ENCODE measurements at places on chromosomes 12 and 14. TPM values are rescaled to one million over a fixed set of nuclear protein-coding genes. Genes with fewer than 3 reads are reported as not detected.

- DNase-seq: no peak
Measured at GRCh38 chr14:78904094-78904493, 733.9 kb downstream of the NRXN3 start.

GRCh38 chr12:55729819-55730818 is 1.3 kb upstream of the CD63 start:
- no peak for DNase-seq

- no peak for DNase-seq
Measured at GRCh38 chr12:130280742-130281141, 56.9 kb upstream of the PIWIL1 start.

DNA sequence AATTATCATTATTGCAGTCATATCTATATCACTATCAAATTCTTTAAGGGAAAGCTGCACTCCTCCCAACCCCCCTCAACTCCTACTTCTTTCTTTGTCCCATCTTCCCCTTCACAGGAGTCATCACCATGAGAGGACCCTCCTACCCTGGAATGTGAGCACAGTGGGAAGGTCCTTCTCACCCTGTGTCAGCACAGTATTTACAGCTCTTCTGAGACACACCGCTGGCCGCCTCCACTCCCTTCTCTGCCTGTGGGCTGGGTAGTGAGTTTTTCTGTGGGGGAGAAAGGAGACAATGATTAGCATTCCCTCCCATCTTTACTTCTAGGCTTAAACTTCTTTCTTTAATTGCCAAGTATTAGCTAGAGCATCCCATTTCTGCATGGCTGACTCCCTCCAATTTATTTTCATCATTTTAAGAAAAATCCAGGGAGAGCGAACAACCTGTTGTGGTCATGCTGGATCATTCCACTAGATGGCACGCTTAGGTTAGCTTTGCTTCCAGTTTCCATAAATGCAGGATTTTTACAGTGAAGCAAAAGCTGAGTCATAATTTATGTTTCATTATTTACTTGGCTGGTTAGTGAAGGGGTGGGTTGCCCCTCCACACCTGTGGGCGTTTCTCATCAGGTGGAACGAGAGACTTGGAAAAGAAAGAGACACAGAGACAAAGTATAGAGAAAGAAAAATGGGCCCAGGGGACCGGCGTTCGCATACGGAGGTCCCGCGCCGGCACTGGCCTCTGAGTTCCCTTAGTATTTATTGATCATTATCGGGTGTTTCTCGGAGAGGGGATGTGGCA is 188.5 kb downstream of the ALX1 start:
- no peak for DNase-seq

DNA sequence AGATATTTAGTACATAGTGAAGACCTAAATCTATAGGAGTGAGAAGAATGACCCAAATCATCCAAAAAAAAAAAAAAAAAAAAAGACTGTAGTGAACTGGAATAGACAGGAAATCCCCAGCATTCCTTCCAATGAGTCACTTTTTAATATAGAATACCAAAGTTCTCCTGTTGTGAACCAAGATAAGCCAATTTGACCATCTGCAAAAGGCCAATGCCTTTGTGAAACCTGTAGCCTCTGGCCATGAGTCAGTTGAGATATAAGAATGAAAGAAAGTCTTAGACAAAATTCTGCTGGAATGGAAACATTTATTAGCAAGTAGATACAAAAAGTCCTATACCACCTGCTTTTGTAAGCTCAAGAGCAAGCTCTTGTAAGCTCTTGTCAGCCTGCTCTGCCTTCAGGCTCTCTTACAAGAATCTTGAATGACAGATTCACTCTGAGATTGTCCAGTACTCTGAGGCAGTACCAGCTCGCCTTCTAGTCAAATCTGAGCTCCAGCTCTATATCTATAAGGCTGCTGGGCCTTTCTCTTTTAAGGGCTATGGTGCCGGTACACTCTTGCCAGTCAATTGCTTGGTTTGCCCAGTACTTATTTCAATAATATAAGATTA is 243.0 kb upstream of the TMTC1 start:
- DNase-seq: no peak

- no peak for DNase-seq
Measured at GRCh38 chr12:114916124-114916523, 232.1 kb upstream of the TBX3 start.

DNA sequence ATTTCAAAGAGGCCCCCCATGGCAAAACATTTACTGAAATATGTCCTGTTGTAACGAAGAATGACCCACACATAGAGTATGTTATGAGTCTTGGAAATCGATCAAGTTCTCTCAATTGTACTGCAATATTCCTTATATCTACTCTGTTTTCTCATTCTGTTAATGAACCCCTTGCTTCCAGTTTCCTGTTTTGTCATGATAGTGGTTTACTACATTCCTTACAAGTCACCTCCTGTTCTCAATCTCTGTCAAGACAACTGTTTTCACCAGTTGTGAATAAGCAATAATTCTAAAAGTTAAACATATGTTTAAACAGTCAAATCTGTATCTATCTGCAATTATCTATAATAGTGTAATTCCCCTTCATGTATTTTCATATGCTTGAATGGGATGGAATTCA is 16.4 kb upstream of the ARID2 start:
- DNase-seq: no peak

GRCh38 chr14:67416085-67416484 is 4.1 kb upstream of the PLEK2 start:
- DNase-seq: no peak

GRCh38 chr12:40093512-40093911 is 12.4 kb downstream of the SLC2A13 start:
- DNase-seq: no peak

TEX52 gene
- polyA plus RNA-seq: 3.5 TPM

KCNMB4 gene
- polyA plus RNA-seq: 30.2 TPM

HRK gene
- polyA plus RNA-seq: 0.48 TPM

ERP27 gene
- polyA plus RNA-seq: 26.6 TPM

GYS2 gene
- polyA plus RNA-seq: not detected

Measured in left renal cortex interstitium (tissue), 4 donors.